Activated effector memory CD4-positive, alpha-beta T cell treated with anti-CD3 and anti-CD28 coated beads, Interleukin-2, amount 50 U/mL, for 16 hours (primary cell): ENCODE measurements at places on chromosomes 5 and 9.

- DNase-seq: no peak
These were observed 26.7 kb downstream of the PAM start for GRCh38 chr5:102781786-102782185.

DNA sequence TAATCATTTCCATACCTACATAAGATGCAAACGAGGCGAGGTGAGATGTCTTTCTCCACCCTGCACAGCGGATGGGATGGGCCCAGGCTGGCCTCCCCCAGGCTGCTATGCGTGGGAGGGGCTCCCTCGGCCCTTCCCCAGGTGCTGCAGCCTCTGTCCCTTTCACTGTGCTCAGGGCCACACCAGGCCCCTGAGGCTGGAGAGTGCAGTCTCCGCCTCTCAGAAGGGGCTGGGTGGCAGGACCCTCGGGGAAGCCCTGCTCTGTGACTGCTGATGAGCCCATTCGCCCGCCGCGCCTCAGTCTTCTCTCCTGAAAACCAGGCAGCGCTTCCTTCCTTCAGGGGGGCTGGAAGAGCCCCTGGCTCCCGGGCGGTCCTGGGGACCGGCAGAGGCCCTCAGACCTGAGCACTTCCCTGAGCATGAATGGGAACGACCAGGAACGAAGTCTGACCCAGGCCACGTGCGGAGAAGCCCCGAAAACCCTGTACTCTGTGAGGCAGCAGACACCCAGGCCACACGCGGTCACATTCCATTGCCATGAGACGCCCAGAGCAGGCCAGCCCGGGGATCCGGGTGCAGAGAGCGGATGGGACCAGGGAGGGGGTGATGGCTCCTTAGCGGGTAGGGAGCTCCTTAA is 21.9 kb upstream of the NOTCH1 start:
- no peak for DNase-seq

- no peak for DNase-seq
These were observed 15.2 kb downstream of the LIFR start for GRCh38 chr5:38541174-38541725.

GRCh38 chr9:12955510-12956163 is 180.8 kb downstream of the LURAP1L start:
- DNase-seq: no peak

DNA sequence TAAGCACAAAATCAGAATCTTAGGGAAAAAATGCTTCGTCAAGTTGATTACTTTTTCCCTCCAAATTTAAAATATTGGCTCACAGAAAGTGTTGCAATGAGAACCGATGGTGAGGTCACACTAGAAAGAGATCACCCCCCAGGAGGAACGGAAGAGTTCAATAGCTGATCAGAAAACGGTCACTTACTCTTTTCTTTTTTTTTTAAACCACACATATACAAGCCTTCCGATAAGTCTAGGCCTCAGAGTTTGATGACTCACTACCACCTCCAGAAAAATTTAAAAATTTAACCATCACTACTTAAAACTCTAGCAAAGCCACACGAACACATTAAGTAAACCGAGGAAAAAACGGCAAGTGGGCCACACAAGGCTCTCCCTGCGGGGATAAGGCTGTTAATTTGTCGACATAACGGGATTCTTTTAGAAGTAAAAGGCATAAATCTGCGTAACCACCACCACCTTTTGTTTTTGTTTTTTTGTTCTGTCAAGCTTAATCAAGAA is 1.2 kb downstream of the SURF4 start:
- DNase-seq: no peak

DNA sequence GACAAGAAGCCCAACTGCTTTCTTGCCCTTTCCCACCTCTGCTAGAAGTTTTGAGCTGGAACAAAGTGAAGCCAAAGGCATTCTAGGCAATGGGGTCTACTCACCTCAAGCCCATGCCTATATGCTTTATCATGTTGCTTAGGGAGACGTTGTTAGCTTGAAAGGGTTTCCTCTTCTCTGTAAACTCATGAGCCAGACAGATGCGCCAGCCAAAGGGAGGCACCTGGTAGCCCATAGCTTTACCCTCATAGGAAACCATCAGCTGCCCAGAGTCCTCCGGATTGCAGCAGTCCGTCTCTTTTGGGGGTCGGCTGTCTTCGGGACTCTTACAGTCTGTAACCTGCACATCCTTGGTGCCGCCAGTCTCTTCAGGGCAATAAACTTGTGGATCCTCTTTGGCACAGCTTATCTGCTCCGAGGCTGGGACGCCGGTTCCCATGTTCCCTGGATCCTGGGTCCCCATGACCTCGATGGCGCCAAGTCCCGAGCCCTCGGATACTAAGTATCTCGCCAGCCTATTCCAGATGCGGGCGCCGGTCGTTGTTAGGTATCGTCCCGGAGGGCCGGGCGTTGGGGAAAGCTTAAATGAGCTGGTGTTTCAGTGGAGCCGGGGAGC is 678 bp downstream of the GBA2 start:
- DNase-seq: peak; percentile 66

DNA sequence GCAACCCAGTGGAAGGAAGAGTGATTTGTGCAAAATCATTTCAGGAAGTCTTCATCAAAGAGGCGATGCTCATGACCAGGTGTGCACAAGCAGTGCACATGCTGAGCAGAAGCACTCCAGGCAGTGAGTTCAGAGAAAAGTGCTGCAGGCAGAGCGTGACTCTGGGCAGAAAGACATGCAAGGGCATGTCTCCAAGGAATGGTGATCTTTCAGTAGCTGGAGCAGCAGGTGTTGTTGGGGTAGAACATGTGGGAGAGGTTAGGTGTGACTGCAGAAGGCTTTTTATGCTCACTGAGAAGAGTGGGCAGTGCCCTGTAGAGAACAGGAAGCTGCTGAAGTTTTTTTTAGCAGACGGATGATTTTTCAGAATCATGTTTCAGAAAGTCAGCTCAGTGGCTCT is 545.4 kb upstream of the TLE4 start:
- no peak for DNase-seq

- no peak for DNase-seq
These were observed 26.1 kb upstream of the ANXA6 start for GRCh38 chr5:151183456-151184245.

DNA sequence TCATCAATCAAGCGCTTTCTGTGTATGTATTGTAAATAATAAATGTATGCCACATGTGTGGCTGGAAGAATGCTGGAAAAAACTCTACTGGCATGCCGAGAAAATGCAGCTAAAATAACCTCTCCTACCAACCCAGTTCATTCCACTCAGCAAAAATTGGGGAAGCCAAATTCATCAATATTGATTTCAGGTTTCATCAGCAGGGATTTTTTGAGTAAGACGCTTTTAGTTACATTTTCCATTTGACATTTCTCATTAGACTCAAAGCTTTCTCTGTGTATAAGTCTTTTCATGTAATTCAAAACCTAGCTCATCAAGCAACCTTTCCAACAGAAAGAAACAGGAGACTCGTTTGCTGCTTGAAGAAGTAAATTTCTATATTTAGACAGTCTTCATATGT is 338.1 kb downstream of the DMRT2 start:
- no peak for DNase-seq

GRCh38 chr5:113824307-113824706 is 310.8 kb downstream of the YTHDC2 start:
- DNase-seq: no peak

DNA sequence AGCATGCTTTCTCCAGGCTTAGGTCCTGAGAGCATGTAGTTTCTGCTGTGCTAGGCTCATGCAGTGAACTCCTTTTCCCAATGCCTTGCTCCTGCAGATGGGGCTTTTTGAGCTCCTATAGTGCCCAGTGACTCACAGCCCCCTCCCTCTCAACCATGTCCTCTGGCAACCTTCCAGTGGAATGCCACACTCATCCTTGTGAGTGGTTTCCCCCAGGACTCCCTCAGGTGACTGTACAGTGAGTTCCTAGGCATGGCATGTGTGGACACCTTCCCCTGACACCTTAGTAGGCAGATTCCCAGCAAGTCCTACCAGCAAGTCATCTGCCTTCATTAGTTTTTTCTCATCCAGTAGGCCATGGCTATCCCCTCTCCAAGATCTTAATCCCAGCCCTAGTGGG is 72.4 kb upstream of the CXCL14 start:
- no peak for DNase-seq

DNA sequence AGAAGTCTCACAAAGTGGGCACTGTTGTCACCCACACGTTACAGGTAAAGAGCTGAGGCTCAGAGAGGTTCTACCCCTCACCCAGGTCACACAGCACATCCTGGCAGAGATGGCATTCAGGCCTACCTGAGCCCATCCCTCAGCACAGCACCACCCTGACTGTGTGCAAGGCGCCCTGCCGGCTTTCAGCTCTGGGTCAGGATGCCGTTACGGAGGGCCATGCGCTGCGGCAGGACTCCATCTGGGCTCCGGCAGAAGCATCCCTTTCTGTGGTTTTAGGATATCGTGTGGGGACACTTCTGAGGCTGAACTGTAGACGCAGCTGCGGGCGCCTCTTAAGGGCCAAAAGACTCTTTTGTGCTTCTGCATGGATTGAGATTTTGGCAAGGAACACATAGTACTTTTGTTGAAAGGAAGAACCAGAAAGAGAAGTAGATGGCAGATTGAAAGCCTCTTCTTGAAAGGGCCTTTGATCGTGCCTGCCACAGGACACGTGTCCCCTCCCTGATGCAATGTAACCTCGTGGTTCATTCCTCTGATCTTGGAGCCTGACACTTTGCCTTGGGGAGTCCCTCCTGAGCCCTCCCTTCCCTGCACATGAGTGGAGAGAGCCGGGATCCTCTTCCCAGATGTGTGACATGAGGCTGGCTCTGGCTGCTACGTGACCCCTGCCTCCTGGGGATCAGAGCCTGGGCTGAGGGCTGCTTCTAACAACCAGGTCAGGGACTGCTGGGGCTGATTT is 31.3 kb downstream of the USP20 start:
- peak; percentile 80 for DNase-seq

- no peak for DNase-seq
These were observed 108.7 kb downstream of the RXRA start for GRCh38 chr9:134434894-134435506.

- DNase-seq: no peak
These were observed 157.7 kb upstream of the GNA14 start for GRCh38 chr9:77805810-77806209.

DNA sequence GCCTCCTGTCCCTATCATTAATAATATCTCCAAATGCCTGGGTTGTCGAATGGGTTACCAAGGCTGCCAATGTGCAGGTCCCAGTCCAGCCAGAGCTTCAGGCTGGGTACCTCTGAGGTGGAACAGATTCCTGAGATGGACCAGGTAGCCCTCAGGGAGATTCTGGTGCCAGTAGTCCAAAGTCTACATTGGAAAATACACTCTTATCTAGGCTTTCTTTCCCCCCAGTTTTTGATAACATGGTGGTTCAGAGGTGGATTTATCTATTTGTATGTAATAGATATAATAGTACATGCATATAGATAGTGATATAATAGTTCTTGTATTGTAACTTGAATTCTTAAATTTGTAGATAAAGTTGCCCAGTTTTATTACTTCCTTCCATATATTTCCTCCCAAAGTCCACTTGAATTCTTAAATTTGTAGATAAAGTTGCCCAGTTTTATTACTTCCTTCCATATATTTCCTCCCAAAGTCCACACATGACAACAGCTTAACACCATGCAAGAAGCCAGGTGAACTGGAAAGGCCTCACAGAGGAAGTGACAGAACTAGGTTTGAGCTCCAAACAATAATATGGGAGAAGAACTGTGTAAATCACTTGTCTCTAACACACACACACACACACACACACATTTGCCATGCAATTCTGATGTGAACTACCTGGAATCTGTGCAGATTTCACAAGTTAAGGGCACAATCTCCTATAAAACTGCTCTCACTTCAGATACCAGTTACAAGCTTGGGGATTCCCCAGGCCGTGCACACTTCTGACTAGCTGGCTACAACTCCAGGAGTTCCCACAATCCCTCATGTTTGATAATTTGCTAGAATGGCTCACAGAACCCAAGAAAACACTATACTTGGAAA is 30.7 kb upstream of the ERAP1 start:
- DNase-seq: no peak

- no peak for DNase-seq
These were observed 3.3 kb downstream of the CD274 start for GRCh38 chr9:5453673-5454072.

DNA sequence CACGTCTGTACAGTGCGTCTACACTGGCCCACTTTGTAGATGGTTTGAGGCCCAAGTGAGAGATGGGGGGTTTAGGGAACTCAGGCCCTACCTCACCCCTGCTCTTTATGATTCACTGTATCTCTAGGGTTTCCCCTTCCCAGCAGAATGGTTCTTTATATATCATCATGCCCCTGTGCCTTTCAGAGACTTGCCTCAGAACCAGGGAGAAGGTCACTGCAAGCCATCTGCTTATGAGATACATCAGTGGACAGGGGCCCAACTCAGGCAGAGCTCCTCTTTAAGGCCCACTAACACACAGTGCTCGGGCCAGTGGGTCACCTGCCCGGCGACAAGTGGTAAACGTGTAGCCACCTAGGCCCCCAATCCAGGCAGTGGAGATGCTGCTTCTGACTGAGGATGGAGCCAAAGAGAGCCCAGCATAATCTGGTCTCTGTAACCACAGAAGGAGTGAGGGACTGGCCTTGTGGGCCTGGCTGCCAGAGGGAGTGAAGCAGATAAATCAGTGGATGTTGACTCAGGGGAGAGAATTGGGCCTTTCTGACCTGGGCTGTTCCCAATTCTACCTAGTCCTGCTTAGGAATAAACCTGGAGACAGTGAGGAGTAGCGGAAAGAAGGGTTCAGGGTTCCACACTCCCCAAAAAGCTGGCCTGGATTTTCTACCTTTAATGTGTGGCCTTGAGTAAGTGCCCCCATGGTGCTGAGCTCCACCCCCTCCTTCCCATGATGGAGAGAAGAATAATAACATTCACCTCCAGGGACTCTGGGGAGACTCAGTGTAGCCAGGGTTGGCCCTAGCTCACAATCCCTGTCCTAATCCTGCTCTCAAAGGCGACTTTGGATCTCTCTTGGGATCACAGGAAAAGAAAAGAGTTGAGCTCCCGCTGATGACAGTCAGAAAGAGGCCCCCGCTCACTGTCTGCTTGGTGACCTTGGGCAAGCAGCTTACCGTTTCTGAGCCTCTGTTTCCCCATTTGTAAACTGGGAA is 2.8 kb upstream of the DUSP1 start:
- DNase-seq: no peak

DNA sequence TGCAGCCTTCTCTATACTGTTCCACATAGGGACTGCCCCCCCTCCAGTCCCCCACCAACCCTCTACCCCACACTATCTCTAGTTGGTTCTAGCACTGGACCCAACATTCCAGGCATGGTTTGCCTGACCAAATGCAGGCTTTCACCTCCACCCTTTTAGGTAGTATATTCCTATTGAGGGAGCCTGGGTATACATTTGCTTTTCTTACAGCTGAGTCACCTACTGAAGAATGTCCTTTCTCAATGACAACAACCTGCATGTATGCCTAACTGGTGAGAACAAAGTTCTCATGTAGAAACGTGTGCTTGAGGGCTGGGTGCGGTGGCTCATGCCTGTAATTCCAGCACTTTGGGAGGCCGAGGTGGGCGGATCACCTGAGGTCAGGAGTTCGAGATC is 8.2 kb downstream of the TNIP1 start:
- DNase-seq: no peak

DNA sequence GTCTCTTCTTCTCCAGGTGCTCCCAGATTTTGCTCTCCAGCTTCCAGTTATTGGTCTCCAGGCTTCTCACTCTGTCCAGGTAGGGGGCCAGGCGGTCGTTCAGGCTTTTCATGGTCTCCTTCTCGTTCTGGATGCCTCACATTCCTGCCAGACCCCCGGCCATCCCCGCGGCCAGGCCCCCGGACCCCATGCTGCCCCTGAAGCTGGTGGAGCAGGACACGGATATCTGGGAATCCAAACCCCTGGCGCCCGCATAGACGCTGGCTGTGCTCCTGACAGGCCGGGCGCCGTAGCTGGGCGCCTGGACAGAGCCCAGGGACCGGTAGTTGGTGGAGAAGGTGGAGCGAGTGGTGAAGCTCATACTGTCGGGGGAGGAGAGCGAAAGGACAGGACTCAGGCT is 534.4 kb upstream of the TLE4 start:
- DNase-seq: no peak

- no peak for DNase-seq
These were observed 204.2 kb upstream of the CD180 start for GRCh38 chr5:67400752-67401151.
